ENCODE measurements at places on chromosomes 11 and 22.

GRCh38 chr11:111764621-111765020 lies 1.6 kb downstream of the PPP2R1B start:
- no peak for DNase-seq

- DNase-seq, result peak; percentile 91
Observed at GRCh38 chr11:65308281-65308891, 6.3 kb upstream of the CDC42EP2 start.

- no peak for DNase-seq
Observed at GRCh38 chr11:128931066-128931465, 11.6 kb downstream of the TP53AIP1 start.

DNA sequence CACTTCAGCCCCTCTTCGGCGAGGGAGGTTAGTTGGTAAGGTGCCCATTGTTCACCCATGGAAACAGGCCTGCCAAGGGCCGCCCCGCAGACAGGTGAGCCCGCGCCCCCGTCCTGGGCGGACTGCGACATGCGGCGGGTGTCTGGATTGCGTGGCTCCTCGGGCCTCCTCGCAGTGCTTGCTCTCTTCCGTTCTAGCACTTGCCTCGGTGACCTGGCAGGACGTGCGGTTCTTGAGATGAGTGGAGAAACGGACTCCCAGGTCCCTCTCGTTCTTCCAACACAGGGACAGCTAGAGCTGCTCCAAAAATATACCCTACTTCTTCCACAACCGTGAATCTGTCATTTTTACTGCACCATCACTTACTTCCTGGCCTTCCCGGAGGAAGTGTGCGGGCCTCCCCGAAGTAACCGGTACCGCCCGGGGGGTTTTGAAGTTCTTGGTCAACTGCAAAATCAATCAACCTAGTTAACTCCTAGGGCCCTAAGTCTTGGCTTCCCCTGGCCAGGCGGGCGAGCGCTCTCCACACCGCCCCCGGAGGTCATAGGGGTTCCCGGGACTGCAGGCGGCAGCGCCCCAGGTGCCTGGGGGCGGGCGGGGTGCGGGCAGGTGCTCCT lies 745 bp upstream of the ZBTB44 start:
- DNase-seq, result peak; percentile 22

- DNase-seq, result no peak
Observed at GRCh38 chr11:134159652-134160051, 64.1 kb downstream of the NCAPD3 start.

DNA sequence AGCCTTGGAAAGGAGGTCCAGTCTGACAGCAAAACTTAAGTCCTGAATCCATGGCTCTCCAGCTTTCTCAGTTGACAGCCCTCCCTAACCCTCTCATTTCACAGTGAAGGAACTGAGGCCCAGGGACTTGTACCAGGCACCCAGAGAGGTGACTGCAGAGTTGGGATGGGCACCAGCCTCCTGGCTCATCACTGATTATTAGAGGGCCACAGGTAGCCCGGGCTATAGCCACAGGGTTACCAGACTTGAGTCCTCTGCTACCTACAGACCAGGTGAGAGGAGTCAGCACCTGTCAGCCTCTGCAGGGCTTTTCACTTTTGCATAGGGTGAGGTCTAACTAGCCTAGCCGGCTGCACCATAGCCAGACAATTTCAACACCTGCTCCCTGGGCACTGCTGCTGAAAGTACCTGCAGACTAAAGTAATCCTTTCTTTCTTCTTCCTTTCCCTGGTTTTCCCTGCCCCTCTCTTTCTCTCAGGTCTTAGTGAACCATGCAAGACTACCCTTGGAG lies 37.6 kb downstream of the SYT13 start:
- DNase-seq, result no peak

DNA sequence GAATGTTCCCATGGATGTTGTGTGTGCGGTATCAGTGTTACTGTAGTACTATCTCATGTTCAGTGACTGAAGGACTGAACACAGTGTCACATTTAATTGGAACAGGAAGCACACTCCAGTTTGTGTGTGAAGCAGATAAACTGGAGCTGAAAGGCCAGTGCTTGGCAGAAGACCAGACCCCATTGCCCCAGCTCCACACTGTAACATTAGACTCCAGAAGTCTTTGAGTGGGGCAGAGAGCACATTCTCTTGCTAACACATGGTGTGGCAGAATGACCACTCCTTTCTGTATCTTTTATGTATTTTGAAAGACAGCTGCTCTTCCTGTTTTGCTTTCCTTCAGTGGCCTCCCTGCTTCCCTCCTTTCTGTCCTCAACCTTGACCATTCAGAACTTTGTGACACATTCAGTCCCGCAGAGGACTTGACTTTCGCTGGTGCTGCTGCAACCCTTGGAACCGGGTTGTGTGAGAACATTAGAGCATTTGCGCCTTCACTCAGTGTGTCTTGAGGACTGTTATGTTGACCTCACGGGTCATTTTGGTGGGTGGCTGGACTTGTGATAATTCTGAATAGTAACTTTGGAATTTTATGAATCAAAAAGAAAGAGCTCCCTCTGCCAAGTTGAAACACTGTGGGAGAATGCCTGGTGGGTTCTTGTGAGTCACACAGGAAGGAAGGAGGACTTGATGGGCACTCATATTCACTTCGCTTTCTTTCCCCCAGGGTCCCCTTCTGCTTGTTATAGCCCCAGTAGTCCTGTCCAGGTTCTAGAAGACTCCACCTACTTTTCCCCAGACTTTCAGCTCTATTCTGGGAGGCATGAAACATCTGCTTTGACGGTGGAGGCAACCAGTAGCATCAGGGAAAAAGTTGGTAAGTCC lies 26.4 kb downstream of the AMOTL1 start:
- no peak for DNase-seq

- no peak for DNase-seq
Observed at GRCh38 chr11:130871616-130872015, 44.7 kb downstream of the SNX19 start.

DNA sequence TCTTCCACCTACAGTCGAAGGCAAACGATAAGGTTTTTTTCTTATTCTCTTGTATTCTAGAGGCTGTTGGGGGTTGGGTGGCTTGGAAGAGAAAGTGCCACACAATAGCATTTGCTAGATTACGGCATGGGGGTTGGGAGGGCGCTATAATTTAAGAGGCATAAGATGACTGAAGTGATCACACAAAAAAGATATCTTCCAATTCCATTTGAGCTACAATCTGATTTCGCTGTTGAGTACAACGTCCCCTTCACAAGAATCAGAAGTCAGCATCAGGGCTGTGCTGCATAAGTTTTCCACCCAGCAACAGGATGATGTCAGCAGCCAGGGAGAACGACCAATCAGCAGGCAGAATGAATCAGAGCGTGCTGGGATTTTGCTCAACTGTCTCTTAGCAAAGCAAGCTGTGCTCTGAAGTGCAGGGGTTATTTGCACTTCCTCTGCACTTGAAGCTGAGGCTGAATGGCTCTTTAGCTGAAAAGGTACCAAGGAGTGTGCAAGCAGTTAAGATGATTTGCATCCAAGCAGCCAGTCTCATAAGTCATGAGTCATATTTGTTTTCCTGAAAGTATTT lies 23.2 kb upstream of the SESN3 start:
- DNase-seq, result peak; percentile 90

GRCh38 chr11:94785509-94785908 lies 17.4 kb downstream of the AMOTL1 start:
- no peak for DNase-seq

DNA sequence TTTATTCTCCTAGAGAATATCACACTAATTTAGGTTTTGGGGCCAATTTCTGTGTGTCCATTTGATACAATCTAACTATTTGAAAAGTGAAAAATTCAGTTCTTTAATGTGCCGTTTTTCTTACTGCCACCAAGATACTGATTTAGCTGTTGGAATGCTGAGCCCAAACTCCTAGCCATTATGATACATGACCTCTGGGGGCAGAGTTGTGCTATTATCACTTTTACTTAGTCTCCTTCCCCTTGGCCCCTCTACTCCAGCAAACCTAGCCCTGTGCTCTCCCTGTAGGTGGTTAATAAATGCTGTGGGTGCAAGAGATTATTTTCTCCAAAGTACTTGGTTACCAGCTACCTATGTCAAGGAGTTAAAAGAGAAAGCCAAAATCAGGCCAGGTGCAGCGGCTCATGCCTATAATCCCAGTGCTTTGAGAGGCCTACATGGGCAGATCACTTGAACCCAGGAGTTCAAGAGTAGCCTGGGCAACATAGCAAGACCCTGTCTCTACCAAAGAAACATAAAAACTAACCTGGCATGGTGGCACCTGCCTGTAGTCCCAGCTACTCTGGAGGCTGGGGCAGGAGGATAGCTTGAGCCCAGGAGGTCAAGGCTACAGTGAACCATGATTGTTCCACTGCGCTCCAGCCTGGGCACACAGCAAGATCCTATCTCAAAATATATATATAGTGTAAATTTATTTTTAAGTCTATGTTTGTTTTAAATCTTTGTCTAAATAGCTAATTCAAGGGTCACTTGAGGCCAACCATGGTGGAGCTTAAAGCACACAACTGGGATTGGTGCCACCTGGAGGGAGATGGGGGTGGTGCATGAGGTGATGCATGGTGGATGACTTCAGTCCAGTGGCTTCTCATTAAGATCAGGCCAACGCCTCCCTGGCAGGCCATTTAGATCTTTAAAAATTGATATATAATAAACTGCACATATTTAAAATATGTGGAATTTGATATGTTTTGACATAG lies 193.2 kb upstream of the PLET1 start:
- peak; percentile 43 for DNase-seq

- DNase-seq, result no peak
Observed at GRCh38 chr11:130429120-130429681, 792 bp upstream of the ADAMTS8 start.

DNA sequence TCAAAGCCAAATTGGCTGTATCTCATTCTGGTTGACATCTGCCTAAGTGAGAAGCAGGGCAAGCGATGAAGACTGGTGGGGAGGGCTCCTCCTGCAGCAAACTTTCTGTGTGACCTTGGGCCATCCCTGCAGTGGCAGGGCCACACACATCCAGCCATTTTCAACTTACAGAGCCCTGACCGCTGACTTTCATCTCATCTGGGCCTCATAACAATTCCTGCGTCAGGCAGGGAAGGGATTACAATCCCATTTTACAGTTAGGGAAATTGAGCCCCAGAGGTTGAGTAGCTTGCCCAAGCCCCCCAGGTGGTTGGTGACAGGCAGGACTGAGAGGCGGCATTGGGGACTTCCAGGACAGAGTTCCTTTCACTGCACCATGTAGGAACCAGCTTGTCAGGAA lies 21.9 kb downstream of the TPBGL start:
- DNase-seq, result no peak

- no peak for DNase-seq
Observed at GRCh38 chr11:30458541-30458940, 127.6 kb downstream of the MPPED2 start.

- peak; percentile 55 for DNase-seq
Observed at GRCh38 chr22:46242076-46242475, 8.0 kb downstream of the CDPF1 start.

DNA sequence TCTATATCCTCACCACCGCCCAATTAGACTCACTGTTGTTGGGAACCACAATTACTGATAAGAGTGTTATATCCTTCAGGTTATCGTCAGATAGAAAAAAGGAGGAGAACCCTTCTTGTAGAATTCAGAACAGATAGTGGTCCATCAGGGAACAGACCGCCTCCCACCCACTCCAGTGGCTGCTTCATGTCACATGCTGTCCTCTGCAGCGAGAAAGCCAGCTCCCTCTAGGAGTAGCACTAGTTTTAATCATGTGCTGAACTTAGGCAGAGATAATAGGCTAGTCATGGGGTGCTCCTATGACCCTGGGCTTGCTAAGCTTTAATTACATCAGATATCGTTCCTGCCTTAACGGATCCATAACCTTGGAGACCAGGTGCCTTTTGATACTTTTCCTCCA lies 51.5 kb upstream of the RAB1B start:
- DNase-seq, result no peak
